ENCODE measurements at places on chromosomes 1 and 21. TPM values are rescaled to one million over a fixed set of nuclear protein-coding genes. Genes with fewer than 3 reads are reported as not detected.
A peak's percentile ranks its signal among the peaks of the same experiment; 100 is the strongest.

Gene C4BPA
- 4.5 TPM for total RNA-seq

GRCh38 chr1:226491093-226491850 is 57.3 kb upstream of the STUM start:
- DNase-seq = no peak

- DNase-seq = no peak
Measured at GRCh38 chr1:196774175-196774574, 465 bp upstream of the CFHR3 start.

DNA sequence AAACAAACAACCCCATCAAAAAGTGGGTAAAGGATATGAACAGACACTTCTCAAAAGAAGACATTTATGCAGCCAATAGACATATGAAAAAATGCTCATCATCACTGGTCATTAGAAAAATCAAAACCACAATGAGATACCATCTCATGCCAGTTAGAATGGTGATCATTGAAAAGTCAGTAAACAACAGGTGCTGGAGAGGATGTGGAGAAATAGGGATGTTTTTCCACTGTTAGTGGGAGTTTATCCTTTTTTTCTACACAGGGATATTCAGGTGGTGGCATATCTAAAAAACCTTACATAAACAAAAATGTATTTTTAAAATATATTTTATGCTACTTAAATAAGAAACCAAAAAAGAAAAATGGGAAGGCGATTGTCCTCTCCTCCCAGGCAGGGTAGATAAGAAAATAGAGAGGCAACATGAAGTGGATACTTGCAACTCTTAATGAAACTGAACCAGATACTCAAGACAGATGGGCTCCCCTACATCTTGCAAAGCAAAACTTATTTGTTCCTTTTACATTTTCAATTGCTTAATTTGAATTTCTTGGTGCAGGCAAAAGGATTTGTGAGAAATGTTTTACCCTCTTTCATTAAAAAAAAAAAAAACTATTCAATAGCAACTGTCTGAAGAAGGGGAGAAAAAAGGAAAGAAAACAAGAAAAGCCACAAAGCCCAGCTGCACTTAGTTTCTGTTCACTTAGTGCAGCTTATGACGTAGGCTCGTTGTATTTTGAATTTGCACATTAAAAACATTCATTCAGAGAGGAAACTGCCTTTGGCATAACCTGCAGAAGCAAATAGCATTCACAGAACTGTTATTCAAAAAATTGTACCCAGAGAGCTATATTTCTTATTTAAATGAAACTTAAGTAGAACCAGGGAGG is 36.9 kb upstream of the RGS1 start:
- DNase-seq = no peak

- DNase-seq = no peak
Measured at GRCh38 chr1:3581296-3582036, 29.8 kb downstream of the MEGF6 start.

Gene ZSCAN20
- total RNA-seq = 5.0 TPM

DNA sequence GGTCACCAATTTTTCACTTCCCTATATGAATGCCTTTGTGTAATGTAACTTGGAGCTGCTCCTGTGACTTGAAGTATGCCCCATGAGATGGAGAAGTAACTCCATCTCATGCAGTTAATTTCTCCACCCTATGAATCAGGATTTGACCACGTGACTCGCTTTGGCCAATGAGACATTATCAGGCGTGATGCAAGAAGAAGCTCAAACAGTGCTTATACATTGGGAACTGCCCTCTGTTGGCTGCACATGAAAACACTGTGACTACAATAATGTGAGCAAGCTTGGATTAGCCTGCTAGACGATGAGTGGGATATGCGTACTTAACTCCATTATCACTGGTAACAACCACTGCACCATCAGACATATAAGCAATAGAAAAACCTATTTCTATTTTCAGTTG is 684.4 kb downstream of the PLA2G4A start:
- no peak for DNase-seq

GRCh38 chr1:68819190-68819829 is 322.4 kb upstream of the DEPDC1 start:
- no peak for DNase-seq

DNA sequence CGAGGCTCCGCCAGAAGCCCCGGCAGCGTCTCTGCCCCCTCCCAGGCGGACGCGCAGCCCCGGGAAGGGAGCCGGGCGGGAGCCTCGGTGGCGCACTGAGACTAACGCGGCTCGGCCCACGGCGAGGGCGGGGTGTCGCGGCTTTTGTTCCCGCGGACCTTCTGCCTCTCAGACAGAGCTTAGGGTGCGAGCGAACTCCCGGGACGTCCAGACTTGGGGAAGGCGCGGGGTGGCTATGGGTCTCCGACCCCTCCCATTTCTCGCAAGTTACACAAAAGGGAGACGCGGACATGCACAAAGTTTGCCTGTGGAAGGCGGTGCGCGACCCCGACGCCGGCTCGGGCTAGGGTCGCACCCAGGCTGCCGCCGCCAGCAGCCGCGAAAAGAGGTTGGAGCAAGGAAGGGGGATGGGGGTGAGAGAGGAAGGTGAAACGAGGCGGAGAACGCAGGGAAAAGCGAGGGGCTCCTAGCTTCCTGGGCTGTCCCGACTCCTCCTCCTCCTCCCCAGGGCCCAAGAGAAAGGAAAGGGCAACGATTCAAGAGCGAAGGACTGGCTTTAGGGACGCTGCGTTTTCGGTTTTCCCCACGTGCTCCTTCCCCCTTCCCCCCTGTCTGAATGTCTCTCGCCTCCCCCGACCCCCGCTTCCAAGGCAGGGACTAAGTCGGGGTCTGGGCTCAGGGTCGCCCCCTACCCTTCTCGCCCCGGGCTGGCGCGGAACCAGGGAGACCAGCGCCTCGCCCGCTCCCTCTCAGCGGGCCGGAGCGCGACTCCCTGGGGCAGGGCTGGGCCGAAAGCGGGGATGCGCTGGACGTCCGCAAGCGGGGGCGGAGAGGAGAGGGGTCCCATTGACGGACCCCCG is 729 bp downstream of the APP start:
- DNase-seq = peak; percentile 58

DNA sequence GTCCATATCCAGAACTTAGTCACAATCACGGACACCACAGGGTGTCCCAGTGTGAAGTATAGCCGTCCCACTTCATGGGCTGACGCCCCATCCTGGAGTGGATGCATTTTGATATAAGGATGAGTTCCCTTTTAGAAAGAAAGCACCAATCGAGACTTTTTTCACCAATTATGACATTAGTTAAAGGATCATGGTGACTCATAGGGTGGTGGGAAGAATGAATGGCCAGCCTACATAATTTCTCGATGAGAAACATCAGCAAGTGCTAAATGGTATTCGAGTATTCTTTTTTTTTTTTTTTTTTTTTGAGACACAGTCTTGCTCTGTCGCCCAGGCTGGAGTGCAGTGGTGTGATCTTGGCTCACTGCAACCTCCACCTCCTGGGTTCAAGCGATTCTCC is 38.5 kb upstream of the USP1 start:
- DNase-seq = no peak

- DNase-seq = no peak
Measured at GRCh38 chr1:43134068-43134467, 38.0 kb downstream of the EBNA1BP2 start.

Gene PMF1
- 39.3 TPM for total RNA-seq

DNA sequence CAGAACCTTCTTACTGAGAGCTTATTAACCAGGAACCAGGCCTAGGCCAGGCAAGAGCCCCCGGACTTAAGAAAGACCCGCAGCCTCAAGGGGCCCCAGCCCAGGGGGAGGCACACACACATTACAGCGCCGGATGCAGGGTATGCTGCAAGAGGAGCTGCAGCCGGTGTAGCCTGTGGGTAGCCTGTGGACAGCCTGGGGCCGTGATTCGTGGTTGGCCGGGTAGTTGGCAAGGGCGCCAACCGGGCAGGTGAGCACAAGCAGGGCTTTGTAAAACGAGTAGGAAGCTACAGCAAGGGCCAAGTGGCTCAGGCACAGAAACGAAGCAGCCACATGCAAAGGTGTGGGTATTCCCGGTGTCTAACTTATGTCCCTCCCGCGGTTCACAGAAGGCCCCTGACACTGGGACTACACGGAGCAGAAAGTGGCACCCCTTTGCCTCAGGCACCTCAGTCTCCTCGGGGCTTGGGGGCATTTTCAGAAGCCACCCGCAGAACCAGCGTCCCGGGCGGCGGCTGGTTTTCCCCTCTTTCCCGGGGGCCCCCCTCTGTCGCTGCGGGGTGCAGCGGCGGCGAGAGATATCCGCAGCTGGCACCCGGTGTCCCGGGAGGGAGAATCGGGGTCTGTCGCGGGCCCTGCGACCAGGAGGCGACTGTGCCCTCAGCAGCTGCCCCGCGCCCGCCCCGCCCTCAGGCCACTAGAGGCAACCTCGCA is 40.8 kb downstream of the KIAA1614 start:
- DNase-seq = no peak

- no peak for DNase-seq
Measured at GRCh38 chr1:25867210-25867991, 8.1 kb downstream of the PAQR7 start.

Gene ATP6V1G3
- not detected for total RNA-seq

Gene C4BPB
- total RNA-seq = 5.0 TPM

- no peak for DNase-seq
Measured at GRCh38 chr21:34844924-34845238, 176.1 kb downstream of the CLIC6 start.

- DNase-seq = no peak
Measured at GRCh38 chr1:91730801-91731732, 154.9 kb downstream of the TGFBR3 start.

Gene FCGR3A
- 11.7 TPM for total RNA-seq

GRCh38 chr1:194280463-194280862 is 1094.0 kb upstream of the B3GALT2 start:
- no peak for DNase-seq

DNA sequence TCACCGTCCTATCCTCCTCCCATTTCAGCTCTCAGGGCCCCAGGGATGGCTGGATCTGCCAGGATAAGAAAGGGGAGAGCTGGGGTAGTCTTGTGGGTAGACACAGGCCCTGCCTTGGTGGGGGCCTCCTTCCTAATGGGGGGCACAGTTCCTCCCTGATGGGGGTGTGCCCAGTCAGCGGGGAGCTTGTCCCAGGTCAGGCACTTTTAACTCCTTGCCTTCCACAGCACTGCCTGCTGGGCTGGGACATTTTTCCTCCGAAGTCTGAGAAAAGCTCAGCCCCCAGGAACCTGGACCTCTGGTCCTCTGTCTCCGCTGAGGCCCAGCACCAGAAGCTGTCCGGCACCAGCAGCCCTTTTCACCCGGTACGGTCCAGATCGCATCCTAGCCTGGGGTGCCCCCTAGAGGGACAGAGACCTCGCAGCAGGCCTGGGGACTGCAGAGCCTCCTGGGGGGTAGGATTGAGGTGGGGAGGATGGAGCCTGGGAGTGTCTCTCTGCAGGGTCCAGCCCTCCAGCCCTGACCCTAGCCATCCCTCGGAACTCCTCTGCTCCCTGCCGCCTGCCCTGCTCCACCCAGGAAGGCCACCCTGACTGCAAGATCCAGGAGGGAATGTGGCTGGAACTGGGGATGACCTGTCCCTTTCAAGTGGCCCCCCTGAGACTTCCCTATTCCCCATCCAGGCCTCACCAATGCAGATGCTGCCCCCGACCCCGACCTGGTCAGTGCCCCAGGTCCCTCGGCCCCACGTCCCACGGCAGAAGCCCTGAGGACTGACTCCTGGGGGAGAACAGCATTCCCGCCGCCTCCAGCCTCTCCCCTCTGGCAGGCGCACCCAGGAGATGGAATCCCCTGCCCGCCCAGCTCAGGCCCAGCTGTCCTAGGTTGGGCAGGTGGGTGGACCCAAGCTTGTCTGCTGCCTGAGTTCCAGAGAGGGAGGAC is 12.0 kb downstream of the MIIP start:
- peak; percentile 30 for DNase-seq

Gene LYPD8
- 366 TPM for total RNA-seq

DNA sequence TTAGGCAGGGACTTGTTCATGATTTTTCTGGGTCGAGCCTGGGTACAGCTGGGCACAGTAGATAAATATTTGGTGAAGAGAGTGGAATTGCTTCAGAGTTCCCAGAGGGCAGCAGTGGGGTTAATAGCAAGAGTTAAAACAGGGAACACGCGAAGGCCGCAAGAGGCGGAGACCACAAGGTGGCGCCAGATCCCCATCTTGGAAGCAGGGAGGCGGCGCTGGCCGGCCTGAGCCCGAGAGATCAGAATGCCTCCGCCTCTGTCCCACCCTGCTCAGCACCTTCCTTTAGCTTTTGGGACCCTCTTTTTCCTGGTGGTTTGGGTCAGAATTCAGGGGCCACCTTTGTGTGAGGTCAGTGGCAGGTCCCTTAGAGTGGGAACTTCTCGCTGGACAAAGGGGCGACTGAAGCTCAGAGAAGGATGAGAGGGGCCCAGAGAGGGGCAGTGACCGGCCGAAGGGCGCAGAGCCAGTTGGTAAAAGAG is 6.5 kb upstream of the PADI2 start:
- DNase-seq = peak; percentile 97

DNA sequence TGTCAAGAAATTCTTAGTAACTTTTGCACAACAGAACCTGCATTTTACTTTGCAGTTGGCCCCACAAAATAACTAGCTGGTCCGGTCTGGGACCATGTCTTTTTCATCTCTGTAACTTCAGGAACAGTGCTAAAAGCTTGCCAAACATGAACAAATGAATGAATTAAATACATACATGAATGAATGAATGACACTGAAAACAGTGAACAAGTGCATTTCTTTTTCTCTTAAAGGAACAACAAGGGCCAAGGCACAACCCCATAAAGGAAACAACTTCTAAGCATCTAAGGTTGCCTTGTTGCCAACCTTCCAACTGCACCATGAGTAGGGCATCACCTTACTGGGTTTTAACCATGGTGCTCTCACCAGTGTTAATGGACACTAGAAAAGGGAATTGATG is 534.4 kb upstream of the PKN2 start:
- DNase-seq = no peak

GRCh38 chr1:221241157-221241556 is 361.9 kb downstream of the HLX start:
- DNase-seq = no peak

- no peak for DNase-seq
Measured at GRCh38 chr1:153610334-153610733, 2.6 kb downstream of the S100A16 start.

DNA sequence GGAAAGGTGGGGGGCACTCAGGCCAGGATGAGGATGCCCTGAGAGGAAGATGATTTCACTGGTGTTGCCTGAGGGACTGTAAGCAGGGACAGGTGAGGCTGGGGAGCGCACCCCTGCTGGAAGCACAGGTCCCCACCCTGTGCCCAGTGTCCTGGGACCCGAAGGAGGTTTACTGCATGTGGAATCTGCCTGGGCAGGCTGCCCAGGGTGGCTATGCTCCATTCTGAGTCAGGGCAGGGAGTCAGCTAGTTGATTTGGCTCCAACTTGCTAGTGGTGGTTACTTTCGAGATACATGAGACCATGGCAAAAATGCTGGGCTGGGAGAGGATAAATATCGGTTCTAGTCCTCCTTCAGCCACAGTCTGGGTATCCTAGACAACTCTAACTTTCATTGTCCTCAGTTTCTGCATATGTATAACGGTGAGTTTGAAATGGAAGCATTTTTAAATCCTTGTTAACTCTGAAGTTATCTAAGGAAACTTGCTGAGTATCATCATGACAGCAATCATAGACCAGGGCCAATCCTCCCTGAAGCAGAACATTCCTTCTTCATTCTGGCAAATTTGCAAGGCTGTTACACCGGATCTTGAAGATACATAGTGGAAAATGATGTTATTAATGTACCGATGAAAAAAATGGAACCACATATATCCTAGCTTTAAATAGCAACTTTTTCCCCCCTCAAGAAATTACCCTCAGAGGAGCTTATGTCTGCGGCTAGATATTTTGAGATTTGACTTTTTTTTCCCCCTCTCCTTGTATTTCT is 7.7 kb downstream of the TLR5 start:
- DNase-seq = peak; percentile 21

All from left colon (tissue), 2 donors.